ENCODE measurements at places on chromosomes 11 and 22.

- no peak for DNase-seq
These were observed 21.8 kb downstream of the DHCR7 start for GRCh38 chr11:71426413-71426812.

- DNase-seq = peak; percentile 51
These were observed 2.4 kb downstream of the ATF4 start for GRCh38 chr22:39522567-39523300.

GRCh38 chr22:26570115-26570514, 19.8 kb downstream of the TPST2 start:
- no peak for DNase-seq

GRCh38 chr11:128361451-128362020, 225.8 kb downstream of the ETS1 start:
- DNase-seq = peak; percentile 79

GRCh38 chr11:11972730-11973341, 35.6 kb downstream of the DKK3 start:
- DNase-seq = no peak
